ENCODE measurements at places on chromosomes 7 and 10.

DNA sequence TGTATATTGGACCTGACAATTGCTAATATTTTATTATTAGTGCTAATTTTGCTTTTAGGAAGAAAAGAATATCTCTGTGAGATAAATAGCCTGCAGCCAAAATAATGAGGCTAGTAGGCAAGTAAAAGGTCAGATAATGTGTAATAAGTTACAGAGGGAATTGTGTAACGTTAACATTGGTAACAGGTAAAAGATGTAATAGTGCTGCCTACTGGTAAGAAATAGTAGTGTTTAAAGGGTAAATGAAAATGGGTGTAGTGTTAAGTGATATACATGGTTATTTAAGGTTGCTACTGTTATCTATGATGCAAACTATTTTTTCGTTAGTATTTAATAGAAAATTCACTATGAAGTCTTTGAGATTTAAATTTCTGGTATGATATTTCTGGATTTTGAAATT lies 9.2 kb upstream of the FOXP2 start:
- DNase-seq: no peak

- no peak for DNase-seq
Observed at GRCh38 chr10:131892806-131893675, 7.8 kb upstream of the PPP2R2D start.

DNA sequence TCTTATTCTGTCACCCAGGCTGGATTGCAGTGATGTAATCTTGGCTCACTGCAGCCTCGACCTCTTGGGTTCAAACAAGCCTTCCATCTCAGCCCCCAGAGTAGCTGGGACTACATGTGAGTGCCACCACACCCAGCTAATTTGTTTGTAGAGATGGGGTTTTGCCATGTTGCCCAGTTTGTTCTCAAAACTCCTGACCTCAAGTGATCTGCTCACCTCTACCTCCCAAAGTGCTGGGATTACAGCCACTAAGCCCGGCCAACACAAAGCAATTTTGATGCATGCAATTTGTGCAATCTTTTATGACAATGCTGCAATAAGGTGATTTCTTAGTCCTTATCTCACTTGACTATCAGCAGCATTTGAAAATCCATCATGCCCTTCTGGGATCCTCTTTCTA lies 333.1 kb downstream of the FRMD4A start:
- no peak for DNase-seq

DNA sequence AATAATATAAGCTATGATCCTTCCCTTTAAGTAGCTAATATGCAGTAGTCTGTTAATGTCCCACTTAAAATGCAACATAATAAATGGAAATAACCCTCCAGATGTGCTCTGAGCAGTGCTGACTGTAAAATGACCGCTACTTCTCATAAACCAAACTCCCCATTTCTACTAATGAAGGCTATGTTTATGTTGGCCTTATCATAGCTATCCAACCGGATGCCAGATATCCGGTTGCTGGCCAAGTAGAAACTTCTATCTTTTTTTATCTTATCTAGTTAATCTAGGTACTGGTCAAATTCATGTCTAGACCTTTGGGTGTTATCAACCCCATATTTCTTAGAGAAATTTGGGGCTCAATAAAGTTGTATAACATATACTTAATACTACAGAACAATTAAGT lies 56.6 kb downstream of the CHRM2 start:
- no peak for DNase-seq

DNA sequence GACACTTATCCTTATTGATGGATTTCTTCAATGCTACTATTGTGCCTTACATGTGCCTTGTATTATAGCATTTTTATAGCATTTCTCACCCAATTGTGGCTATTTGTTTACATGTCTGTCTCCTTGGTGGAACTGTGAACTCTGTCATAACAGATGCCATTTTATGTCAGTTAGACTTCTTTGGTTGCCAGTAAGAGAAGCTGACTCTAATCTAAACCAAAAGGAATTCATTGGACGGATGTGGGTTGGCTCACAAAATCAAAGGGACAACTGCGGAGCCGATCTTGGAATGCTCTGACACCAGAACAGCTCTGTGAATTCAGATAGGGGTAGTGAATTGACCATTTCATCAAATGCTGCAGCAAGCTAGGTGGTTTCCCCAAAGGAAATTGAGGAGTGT lies 15.0 kb downstream of the GARIN1A start:
- no peak for DNase-seq

DNA sequence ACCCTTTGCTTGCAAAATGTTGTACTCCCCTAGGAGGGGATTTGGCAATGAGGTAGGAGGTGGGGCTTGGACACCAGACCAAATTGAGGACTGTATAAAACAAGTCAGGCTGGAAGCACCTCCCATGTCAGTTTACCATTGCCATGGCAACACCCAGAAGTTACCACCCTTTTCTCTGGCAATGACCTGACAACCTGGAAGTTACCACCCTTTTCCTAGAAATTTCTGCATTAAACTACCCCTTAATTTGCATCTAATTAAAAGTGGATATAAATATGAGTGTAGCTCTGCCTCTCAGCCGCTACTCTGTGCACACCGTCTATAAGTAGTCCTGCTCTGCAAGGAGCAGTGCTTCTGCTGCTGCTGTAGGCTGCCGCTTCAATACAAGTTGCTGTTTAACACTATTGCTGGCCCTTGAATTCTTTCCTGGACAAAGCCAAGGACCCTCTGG lies 7.8 kb upstream of the BLNK start:
- no peak for DNase-seq

- no peak for DNase-seq
Observed at GRCh38 chr10:89245802-89246201, 5.8 kb downstream of the LIPA start.

GRCh38 chr7:143391462-143392404 lies 10.6 kb downstream of the ZYX start:
- peak; percentile 31 for DNase-seq

- DNase-seq: no peak
Observed at GRCh38 chr7:5497295-5498103, 73.9 kb upstream of the TNRC18 start.

DNA sequence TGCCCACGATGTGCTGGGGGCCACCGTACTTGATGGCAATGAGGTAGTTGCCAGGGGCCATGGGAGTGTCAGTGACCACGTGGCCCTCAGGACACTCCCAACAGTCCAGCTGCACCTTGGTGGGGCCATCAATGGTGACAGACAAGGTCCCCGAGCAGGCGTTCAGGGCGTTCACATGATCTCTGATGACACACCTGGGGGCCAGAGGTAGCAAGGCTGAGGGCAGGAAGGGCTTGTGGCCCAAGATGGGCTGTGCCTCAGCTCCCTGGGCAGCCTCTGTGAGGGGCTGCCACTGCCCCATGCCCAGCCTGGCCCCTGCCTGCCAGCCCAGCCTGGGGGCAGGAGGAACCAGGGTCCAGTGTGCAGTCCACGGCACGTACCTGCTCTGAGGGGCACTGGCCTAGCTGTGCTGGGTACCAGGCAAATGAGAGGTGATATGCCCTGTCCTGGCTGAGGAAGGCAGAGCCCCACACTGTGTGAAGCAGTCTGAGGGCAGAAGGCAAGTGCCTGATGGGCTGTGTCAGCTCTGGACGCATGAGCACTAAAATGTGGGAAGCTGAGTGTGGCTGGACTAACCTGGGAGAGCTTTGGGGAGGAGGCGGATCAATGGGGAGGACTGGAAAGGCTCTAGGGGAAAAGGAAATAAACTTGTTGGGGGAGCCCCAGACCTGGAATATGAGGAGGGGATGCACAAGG lies 3.5 kb upstream of the KCP start:
- DNase-seq: no peak

GRCh38 chr7:12281038-12281437 lies 69.9 kb downstream of the TMEM106B start:
- no peak for DNase-seq

GRCh38 chr10:28902215-28902614 lies 224.9 kb downstream of the BAMBI start:
- no peak for DNase-seq

GRCh38 chr10:50874723-50875122 lies 10.7 kb downstream of the A1CF start:
- DNase-seq: no peak

DNA sequence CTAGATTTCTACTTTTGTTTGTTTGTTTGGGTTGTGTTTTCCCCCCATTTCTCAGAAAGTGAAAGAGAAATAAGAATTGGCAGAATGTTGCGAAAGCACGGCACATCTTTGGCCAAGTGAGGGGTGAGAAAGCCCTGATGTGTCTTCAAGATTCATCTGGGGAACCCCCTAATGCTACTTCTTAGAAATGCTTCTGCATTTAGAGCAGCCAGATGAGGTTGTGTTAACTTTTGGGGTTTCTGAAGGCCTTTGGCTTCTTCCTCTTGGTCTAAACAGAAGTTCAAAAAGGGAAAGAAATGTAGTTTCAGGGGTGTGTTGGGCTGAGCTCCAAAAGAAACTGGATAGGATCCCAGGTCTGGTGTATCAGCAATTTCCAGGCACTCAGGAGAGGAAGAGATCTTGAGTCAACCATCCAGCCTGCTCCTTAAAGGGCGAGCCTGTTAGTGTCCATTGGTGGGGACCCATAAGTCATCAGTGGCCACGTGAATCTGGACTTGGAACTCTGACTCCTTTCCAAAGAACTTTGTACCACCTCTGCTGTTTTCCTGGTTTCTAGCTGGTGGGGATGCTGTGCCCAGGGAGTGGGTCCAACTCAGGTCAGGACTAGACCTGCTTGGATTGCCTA lies 6.5 kb downstream of the DUSP5 start:
- peak; percentile 39 for DNase-seq

DNA sequence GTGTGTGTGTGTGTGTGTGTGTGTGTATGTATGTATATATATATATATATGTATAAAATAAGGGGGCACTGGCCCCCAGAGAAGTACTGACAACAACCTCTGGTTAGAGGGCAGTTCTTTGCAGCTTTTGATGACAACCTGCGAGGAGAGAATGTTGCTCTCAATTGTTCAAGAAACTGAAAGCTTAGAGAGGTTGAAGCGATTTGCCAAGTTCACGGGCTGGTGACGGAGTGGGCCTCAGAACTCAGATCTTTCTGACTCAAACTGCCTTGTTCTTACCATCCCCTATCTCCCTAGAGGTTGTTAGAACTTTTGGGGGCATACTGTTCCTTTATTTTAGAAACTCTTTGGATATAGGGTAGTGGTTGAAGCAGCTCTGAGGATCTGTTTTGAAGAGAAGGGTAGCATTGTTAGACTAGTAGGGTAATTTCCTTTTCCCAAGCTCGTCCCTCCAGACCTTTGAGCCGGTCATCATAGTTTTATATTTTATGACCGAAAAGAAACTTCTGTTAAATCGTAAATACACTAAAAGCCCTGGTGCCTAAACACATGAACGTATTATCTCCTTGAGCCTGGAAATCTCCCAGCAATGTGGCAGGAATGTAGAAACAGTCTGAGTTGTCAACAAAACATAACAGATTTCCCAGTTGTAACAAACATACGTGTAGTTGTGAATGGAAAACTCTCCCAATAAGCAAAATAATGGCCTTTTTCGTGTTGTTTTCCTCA lies 541.7 kb upstream of the GALNT17 start:
- DNase-seq: no peak

GRCh38 chr7:729140-730000 lies 2.3 kb upstream of the PRKAR1B start:
- DNase-seq: no peak

DNA sequence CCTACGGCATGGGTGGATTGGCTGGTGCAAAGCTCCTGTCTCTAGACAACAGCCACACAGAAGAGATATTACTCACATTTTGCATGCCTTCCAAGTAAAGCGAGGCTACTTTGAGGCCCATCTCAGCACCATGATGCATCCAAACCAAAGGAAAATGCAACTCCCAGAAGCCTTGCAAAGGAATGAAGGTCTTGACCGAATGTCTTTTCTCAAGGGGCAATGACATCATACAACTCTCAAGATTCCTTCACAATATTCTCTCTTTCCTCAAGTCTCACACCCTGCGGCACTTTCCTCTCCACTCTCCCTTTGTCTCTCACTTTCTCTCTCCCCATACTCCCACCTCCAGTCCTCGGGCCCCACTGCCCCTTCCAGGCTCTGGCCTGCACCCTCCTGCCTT lies 44.8 kb upstream of the CPXM2 start:
- no peak for DNase-seq

DNA sequence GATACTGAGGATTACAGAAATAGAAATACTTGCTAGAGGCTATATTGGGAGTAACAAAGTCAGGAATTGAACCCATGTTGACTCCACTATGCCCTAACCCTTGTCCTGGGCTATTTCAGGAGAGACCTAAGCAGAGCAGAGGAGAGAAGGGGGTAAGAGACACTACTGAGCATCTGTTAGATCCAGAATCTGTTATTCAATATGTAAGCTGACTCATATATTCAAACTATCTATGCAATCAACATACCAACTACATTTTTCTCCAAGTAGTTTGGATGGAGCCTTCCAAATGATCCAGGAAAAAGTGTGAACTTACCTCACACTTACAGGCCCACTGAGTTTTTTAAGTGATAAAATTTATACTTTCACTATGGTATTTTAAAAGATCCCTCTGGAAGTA lies 216.1 kb downstream of the IMMP2L start:
- no peak for DNase-seq

GRCh38 chr7:95454438-95455045 lies 19.7 kb upstream of the PON2 start:
- no peak for DNase-seq

GRCh38 chr7:36758879-36759278 lies 34.6 kb upstream of the AOAH start:
- DNase-seq: no peak

- DNase-seq: no peak
Observed at GRCh38 chr10:62707810-62708209, 96.7 kb upstream of the ADO start.

- DNase-seq: no peak
Observed at GRCh38 chr10:118840776-118841468, 86.2 kb upstream of the CACUL1 start.

GRCh38 chr10:101601541-101601940 lies 13.4 kb downstream of the DPCD start:
- DNase-seq: no peak

- DNase-seq: no peak
Observed at GRCh38 chr7:20327055-20327454, 3.6 kb upstream of the ITGB8 start.

DNA sequence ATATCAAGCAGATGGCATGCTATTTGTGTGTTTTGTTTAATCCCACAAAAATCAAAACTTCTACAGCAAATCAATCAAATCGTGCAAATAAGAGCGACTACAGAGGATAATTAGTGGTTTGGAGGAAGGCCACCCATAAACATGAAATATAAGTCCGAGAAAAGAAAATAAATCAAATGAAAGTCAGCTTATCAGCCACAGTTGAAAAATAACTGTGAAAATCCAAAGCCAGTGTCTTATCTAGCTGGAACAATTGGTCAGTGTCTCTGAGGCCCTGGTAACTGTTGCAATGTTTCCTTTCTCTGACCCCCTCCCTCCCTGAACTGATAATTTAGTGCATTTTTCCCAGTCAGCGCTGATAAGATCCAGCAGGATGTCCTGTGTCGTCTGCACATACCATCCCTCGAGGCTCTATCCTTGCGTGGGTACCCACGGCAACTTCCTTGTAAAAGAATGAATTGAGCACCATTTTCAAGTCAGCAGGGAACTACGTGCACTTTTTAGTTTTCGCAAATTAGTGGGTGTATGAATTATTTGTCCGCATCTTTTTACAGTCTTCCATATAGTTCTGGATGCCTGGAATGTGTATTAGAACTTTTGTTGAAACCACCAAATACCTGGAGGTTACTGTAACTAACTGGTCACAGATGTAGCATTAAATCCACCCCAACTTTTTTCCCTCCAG lies 10.8 kb upstream of the JCAD start:
- no peak for DNase-seq

- no peak for DNase-seq
Observed at GRCh38 chr7:33649476-33650441, 255.6 kb upstream of the BMPER start.

- peak; percentile 64 for DNase-seq
Observed at GRCh38 chr7:17680943-17681351, 259.3 kb downstream of the SNX13 start.

Measured in cerebellar cortex (tissue), 1 donor.